ENCODE measurements at places on chromosomes 16 and 17. TPM values are rescaled to one million over a fixed set of nuclear protein-coding genes. Genes with fewer than 3 reads are reported as not detected.

DNA sequence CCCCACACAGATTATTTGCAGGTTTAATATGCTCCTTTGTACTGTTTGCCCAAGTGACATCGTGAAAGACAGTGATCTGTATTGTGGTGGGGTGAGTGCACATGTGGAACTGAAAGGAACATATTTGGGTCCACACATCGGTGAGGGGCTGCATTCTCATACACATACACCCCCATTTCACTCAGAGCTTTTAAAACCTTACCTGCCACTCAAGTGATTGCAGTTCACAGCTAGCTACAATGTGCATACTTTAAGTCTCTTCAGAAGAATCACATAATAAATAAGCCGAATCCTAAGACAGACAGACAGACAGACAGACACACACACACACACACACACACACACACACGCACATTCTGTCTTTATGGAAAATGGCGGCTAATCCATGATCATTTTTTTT lies 102.6 kb downstream of the AATF start:
- no peak for DNase-seq

DNA sequence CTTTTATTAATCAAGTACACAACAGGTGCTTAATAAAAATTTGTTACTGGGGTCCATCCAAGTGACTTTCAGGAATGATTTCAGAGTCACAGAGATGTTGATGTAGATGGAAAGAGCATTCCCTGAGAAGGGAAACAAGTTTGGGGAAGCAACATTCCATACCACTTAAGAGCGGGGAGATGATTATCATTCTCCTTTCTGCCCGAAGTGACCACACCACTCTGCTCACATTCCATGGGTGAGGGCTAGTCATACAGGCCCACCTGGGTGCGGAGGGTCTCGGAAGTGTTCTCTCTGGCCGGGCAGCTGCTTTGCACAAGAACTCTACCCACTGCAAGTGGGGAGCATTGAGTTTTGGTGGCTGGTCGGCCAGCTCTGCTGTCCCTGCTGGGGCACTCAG lies 231.4 kb downstream of the SNX29 start:
- no peak for DNase-seq

DNA sequence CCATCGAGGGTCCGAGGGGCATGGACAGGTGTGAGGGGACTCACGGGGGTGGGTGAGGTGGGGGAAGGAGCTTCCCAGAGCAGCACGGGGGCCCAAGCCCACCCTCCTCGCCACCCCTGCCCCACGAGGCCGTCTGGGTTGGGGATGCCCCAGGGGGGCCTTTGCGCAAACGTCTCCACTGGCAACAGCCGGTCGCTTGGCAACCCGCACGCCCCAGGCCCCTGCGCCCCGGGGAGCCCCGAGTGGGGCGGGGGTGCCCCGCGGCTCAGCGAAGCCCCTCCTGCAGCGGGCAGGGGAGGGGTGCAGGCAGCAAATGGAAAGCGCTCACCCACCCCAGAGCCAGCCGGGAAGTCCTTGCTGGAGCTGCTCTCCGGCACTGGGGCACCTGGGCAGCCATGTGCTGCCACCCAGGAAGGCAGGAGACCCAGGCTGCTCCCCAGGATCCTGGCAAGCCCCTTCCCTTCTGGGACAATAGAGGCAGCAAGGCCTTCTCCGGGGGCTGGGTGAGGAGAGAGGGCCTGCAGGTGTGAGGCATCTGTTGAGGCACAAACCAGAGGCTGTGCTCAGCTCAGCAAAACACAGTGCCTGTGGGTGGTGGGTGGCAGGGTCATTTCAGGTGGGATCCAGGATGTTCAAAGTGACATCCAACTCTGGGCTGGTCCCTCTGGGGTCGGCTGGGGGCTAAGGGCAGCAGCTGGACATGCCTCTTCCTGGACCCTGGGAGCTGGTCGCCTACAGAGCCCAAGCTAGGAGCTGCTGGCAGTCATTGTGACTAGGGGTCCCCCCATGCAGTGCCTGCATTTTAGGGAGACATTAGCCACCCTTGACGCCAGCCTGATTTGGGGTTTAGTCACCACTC lies 80.9 kb upstream of the CBX4 start:
- DNase-seq: no peak

GRCh38 chr17:61168506-61168905 lies 231.1 kb upstream of the TBX2 start:
- DNase-seq: no peak

- DNase-seq: peak; percentile 24
Observed at GRCh38 chr16:48067388-48067787, 88.4 kb downstream of the ABCC12 start.

DNA sequence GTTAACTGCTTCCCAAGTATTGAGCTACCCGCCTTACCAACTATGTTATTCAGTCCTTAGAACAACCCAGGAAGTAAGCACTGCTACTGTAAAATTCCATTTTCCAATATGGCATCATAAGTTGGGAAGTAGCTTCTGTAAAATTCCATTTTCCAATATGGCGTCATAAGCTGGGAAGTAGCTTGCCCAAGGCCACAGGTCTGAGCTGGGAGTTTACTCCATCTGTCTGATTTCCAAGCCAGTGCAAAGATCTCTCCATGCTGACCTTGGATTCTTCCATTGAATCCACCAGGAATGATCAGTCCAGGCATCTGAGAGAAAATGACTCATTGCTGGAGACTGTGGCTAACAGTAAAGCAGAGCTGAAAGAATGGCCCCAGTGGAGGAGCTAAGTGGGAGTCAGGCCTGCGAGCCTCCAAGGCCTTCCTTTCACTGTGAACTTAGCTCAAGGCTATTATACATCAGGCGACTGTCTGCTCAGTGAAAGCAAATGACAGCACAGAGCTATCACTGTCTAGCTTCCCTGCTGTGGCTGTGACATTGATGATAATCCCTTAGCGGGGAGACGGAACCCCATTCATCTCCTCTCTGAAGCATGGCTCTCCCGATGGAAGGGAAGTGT lies 430.4 kb downstream of the HAPSTR1 start:
- DNase-seq: no peak

GRCh38 chr16:4140652-4141051 lies 24.4 kb upstream of the ADCY9 start:
- DNase-seq: no peak

GRCh38 chr17:9670596-9670995 lies 25.3 kb downstream of the USP43 start:
- DNase-seq: no peak

DNA sequence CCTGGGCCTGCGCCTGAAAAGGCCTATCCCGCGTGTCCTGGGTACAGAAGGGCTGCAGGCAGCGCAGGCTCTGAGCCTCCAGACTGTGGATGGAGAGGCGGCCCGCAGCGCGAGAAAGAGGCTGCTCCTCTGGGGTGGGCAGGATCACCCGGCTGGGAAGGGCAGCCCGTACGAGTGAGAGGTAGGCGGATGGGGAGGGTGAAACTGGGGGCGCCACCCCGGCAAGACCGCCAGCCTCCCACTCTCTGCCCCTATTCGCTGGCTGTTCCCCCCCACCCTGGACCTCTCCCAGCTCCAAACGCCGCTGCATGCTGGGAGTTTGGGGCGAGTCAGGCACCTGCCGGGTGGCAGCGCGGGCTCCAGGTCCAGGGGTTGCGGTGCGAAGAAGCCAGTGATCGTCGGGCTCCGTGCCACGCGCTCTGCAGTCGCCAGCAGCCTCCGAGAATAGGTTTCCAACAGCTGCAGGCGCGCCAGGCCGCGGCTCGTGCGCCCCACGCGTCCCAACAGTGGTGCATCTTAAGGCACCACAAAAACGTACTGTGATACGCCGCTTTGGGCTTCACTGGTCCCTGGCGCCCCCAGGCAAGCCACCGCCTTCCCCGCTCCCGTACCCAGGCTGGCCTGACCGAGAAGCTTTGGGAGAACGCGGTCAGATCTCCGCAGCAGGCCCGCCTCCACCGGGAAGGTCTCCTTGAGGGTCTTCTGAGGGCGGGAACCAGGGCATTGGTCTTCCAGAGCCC lies 1.1 kb downstream of the NOXO1 start:
- DNase-seq: peak; percentile 56

GRCh38 chr17:4944163-4944553 lies 4.1 kb downstream of the RNF167 start:
- DNase-seq: no peak

- DNase-seq: peak; percentile 81
Observed at GRCh38 chr17:75130632-75131277, 787 bp downstream of the NT5C start.

GRCh38 chr16:27481282-27481934 lies 68.3 kb downstream of the GTF3C1 start:
- DNase-seq: no peak

DNA sequence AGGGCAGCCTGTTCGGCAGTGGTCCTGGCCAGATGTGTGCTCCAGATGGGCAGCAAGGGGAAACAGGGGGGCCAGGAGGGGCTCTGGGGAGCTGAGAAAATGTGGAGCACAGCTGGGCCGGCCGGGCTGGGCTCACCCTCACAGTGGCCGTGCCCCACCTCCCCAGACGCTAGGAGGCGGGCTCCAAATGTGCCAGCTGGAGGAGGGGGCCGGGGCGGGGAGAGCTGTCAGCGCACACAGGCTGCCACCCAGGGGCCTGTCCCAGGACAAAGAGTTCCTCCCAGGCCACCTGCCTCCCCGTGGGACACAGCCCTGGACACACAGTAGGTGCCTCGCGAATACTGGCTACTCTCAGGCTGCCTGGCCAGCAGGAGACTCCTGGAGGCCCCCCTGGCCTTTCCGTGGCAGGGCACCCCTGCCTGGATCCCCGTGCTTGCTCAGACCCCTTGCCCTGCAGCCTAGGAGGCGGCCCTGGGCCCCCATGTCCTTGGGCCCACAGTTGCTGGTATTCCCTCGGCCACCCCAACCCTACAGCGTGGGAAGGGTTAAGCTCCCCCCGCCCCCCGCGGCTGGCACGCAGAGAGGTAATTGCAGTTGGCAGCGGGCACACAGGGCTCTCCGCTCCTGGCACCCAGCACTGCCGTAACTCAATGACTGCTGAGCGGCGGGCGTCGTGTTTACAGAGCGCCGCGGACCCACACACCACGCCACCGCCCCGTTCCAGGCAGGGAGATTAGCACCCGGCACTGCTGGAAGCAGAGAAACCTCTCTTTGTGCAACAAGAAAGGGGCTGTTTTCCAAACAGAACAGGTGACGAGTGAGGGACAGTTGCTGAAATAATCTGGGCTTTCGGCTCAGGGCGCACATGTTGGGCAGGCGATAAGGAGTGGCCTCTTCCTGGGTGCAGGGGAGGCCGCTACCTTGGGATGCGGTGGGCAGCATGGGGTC lies 32.2 kb downstream of the BAHCC1 start:
- DNase-seq: peak; percentile 86

GRCh38 chr16:77788181-77789084 lies at the start of gene VAT1L:
Gene VAT1L, plus strand, starts transcription at chr16:77788564. Its CDS starts 119 bp downstream, at chr16:77788683.
- DNase-seq: peak; percentile 56

DNA sequence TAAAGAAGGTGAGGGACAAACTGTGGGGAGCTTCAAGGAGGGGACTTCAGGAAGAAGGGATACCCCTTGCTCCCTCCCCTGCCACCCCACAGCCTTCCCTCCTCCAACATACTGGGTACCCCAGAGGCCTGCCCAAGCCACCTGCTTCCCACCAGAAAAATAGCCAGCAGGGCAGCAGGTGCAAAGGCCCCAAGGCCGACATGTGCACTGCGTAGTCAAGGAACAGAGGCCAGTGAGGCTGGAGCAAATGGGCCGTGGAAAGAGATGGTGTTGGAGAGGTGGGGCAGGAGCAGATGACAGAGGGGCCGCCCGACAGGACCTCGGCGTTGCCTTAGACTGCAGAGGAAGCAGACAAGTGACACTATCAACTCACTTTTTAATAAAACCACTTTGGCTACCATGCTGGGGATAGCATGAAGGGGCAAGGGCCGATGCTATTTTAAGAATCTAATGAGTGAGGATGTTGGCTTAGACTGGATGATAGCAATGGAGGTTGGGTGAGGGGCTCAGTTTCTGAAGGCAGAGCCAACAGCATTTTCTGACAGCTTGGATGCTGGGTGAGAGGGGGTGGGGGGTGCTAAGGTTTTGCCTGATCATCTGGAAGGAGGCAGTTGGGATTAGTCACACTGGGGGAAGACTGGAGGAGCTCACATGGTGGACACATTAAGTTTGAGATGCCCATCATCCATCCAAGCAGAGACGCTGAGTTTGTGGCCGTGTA lies 72.8 kb upstream of the TOB1 start:
- DNase-seq: no peak

GRCh38 chr17:47789611-47790561 lies 31.7 kb downstream of the OSBPL7 start:
- DNase-seq: peak; percentile 48

DNA sequence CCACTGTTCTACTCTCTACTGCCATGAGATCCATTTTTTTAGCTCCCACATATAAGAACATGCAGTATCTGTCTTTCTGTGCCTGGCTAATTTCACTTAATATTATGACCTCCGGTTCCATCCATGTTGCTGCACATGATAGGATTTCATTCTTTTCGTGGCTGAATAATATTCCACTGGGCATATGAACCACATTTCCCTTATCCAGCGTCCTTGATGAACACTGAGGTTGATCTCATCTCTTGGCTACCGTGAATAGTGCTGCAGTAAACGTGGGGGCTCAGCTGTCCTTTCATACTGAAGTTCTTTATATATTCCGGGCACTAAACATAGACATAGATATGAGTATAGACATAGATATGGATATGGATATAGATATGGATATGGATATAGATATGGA lies 109.3 kb upstream of the TNRC6C start:
- DNase-seq: no peak

DNA sequence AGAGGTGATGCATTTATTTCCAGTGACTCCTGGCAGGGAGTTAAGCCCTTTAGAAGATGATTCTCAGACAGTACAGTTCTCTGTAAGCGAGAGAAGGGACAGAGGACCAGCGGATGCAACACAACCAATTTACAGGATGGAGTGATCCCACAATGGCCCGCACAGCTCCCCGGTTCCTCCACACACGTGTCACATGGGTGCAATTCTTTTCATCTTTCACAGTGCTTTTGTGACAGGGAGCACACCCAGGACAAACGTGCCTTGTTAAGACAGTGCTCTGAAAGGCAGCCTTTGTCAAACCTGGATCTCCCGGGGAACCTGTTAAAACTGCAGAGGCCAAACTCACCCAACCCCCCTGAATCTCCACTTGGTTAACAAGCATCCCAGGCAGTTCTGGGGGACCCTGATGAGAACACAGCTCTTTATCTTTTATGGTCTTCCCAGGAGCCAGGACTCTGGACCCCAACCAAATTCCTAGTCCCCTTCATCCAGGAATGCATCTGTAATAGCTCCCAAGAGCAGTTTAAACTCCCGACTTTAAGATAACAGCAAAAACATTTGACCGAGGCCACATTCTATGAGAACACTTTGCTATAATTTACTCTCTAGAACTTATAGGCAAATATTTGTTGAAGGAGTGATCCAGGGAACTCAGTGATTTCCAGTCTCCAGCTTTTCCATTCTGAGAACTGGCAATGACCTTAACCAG lies 134.9 kb upstream of the CDH5 start:
- DNase-seq: no peak

The IRX3 gene
- 4.8 TPM for total RNA-seq

The ZG16B gene
- 0.49 TPM for total RNA-seq

The FBXO39 gene
- total RNA-seq: 0.18 TPM

The CSF3 gene
- total RNA-seq: 0.13 TPM

The TP53TG3 gene
- not detected for total RNA-seq

The KRTAP9-4 gene
- not detected for total RNA-seq

Measured in muscle of leg (tissue), 16 donors.